ENCODE measurements at places on chromosomes 3 and 15.
A peak's percentile ranks its signal among the peaks of the same experiment; 100 is the strongest.

- DNase-seq, result no peak
Observed at GRCh38 chr15:99764522-99764921, 31.3 kb upstream of the LYSMD4 start.

- no peak for DNase-seq
Observed at GRCh38 chr3:161358488-161358887, 12.8 kb downstream of the SPTSSB start.

DNA sequence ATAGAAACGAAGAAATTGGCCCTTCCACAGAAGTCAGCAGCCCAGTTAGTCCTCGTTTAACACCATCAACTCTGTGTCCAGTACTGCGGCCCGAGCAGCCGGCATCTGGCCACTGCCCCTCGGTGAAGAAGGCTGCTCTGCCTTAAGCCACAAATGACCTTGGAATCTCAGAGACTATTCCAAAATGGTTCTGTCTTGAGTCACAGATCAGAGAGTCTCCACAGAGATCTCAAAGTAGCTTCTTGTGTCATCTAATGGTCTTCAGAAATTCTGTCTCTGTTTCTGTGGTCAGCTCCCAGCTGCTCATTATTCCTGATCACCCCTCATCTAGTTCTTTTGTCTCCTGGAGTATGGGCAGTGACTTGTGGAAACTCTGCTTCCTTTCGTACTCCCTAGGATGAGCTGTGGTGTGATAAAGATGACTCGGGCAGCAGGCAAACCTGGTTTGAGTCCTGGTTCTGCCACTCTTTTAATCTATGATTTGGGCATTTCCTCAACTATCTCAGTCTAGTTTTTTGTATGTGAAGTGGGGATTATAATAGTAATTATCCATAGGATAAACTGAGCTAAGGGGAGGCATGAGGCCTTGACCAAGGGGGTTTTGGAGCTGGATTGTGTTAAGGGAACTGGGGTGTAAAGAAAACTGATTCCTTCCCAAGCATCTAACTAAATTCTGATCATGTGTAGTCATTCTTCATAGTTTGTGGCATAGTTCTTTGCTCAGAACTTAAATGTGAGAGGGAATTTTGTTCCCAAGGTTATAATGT, 22.6 kb downstream of the CRTC3 start:
- DNase-seq, result peak; percentile 86

DNA sequence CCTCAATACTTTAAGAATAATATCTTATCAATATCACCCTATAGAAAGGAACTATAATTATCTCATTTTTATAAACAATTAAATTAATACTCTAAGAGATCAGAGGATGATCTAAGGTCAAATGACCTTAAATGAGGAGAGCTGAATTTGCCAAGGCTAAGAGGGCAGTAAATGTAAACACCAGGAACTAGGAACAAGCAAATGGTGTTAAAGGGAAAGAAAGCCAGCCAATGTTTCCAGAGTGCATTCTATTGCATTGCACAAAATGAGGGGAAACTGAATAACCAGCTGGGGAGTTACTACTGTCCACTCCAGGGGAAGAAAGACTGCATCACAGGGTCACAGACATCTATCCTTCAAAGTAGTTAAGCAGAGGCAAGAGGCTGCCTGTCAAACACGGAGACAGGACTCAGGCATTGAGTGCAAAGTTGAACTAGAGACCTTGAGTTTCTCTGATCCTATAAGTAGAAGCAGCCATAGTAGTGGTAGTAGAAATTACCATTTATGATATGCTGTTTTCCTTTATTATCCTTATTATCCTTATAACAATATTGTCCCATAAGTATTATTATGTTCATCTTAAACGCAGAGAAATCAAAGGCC, 466.4 kb downstream of the MAGI1 start:
- no peak for DNase-seq

DNA sequence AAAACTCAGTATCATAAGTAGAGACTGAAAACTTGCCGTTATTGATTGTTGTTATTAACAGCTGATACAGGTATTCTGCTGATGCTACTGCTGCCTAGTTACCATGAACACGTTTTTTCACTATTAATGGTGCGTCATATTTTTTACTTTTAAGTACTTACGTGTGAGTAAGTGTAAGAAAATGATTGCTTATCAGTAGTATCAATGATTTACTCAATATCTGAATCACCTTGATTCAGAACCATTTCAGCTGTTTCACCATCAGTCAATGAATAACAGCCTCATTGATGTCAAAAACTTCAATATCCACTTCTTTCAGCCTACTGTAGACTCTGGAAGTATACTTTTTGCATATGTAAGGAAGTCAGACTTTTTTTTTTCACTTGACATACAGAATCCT, 4.7 kb downstream of the CCR8 start:
- DNase-seq, result no peak

All from fibroblast of skin of scalp (primary cell).